Sciatic nerve (tissue), 2 donors: ENCODE measurements at places on chromosomes 1 and 21. TPM values are rescaled to one million over a fixed set of nuclear protein-coding genes. Genes with fewer than 3 reads are reported as not detected.
A peak's percentile ranks its signal among the peaks of the same experiment; 100 is the strongest.

BMP8B gene
- 40.2 TPM for total RNA-seq

DSCAM gene
- total RNA-seq = 0.36 TPM

FMO1 gene
- total RNA-seq = 10.2 TPM

LMNA gene
- total RNA-seq = 322 TPM

AQP10 gene
- not detected for total RNA-seq

CLDN19 gene
- 243 TPM for total RNA-seq

SETD4 gene
- total RNA-seq = 21.5 TPM

PLEKHO1 gene
- total RNA-seq = 53.4 TPM

SPRR2G gene
- not detected for total RNA-seq

LRRC42 gene
- total RNA-seq = 26.9 TPM

GRCh38 chr1:37765916-37766664 is 1.2 kb upstream of the EPHA10 start:
- no peak for DNase-seq

DNA sequence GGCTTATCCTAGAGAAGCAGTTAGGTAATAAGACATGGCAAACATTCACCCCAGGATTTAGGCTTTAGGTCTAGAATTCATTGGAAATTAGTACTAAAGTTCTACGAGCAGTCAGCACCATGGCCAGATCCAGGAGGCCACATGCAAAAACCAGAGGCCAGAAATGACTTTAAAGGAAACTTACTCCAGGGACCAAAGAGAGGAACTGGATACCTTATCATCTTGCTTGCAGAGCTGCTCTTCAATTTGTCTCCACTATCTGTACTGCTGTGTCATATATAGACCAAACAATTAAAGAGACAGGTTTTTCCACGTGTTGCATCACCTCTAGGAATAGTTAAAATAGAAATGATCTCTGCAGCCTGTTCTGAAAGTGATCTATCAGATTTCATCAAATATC is 127.8 kb downstream of the LMX1A start:
- no peak for DNase-seq

DNA sequence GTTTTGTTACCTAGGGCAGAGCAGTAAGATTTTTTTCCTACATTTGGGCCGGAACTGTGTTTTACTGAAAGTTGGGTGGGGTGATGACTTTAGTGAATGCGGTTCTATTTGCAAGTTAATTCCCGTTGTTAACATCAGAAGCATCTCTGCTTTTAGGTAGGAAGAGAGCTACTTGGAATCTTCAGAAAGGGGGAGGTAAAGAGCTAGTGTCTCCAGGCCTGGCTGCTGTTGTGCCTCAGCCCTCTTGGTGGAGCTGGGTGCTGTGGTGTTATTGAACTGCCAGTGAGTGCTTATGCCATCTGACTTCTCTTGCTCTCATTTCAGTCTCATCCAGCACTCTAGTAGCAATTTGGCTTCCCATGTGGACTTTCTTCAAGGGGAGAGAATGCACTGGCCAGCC is 3.4 kb downstream of the KDM4A start:
- DNase-seq = no peak

DNA sequence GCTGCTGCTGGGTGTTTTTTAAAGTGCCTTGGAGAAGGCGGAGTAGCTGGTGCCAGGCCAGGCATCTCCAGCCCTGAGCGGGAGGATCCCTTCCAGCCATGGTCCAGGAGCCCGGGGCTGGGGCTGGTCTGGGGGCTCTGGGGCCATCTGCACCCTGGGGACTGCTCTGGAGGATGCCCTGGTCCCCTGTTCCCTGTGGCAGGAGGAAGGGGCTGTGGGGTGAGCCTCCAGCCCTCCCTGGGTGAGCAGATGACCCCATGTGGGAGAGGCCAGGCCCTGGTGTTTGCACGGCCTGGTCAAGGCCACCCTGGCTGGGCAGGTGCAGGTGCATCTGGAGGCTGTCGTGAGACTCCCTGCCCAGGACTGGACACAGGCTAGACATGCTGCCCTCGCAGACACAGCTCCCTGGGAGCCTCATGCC is 56.7 kb downstream of the SLX9 start:
- DNase-seq = no peak

GRCh38 chr1:119373465-119373864 is 4.9 kb downstream of the HAO2 start:
- DNase-seq = no peak

- peak; percentile 96 for DNase-seq
These were observed at the start of gene DEPDC1 for GRCh38 chr1:68496680-68497357. Gene DEPDC1, minus strand, starts transcription at chr1:68497082. Its CDS starts 83 bp downstream, at chr1:68496999.

- no peak for DNase-seq
These were observed 54.8 kb downstream of the NPHP4 start for GRCh38 chr1:5937373-5937857.

DNA sequence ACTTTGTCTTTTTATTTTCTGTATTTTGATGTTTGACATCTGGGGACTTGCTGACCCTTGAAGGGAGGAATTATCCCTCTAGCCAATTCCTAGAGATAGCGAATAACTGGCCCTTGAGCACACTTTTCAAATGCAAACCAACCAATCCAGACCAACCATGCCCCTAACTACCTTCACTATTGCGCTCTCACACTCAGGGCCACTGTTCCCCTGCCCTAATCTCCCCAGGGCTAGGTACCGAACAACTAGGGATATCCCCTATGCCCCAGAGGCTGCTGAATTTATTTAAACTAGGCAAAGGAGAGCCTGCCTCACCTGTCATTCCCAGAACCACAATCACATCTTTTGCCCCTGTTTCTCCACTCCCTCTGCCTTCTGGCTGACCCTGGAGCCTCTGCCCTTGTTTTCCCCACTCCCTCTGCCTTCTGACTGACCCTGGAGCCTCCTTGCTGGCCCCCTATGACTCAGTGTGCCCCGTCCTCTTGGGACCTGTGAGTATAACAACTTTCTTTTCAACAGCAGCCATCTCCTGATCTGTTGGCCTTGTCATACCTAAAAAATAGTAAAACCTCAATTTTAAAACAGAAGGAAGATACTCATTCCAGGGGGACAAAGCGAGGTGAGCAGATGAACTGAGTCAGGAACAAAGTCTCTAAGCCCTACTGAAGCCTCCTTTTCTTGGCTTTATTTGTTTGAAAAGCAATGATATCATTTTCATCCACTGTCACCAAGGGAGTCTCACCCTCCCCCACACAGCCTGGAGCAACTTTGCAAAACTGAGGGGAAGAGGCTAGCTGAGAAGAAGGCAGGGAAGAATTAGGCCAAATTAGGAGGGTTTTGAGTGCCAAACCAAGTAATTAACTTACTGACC is 115.5 kb downstream of the NMNAT2 start:
- no peak for DNase-seq

DNA sequence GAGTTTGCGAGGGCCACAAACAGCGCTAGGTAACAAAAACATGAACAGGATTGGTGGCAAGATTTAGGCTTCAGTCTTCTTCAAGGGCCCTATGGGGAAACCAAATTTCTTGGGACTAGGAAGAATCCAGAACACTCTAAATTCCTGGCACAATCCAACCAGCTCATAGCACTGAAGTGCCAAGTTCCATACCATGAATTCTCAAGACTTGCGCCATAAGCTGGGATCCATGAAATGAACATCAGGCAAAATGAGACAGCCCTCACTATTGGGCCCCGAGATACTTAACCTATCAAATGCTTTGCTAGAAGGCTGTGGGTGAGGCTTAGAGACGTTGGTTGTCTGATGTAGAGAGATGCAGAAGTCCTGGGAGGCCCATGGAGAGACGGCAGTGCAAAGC is 322.1 kb downstream of the PAPPA2 start:
- DNase-seq = no peak

GRCh38 chr1:90558126-90558525 is 159.0 kb downstream of the BARHL2 start:
- no peak for DNase-seq

DNA sequence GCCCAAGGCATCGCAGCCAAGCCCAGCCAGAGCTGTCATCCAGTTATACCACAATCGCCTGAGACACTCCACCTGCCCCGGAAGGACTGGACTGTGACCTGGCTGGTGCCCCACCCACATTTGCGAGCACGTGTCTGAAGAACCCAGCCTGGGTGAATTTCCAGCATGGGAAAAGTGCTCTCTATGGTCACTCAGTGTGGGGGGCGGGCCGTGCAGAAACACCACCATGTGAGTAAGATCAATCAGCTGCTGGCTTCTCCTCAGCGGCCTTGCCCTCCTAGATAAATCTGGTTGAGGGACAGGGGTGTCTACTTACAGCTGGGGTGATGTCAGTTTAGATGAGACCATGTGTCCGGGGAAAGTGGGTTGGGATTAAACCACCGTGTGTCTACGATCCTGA is 44.8 kb downstream of the URB1 start:
- no peak for DNase-seq

GRCh38 chr1:171427852-171428471 is 57.4 kb upstream of the PRRC2C start:
- no peak for DNase-seq

- DNase-seq = no peak
These were observed 21.7 kb downstream of the KCNK2 start for GRCh38 chr1:215104283-215104682.

DNA sequence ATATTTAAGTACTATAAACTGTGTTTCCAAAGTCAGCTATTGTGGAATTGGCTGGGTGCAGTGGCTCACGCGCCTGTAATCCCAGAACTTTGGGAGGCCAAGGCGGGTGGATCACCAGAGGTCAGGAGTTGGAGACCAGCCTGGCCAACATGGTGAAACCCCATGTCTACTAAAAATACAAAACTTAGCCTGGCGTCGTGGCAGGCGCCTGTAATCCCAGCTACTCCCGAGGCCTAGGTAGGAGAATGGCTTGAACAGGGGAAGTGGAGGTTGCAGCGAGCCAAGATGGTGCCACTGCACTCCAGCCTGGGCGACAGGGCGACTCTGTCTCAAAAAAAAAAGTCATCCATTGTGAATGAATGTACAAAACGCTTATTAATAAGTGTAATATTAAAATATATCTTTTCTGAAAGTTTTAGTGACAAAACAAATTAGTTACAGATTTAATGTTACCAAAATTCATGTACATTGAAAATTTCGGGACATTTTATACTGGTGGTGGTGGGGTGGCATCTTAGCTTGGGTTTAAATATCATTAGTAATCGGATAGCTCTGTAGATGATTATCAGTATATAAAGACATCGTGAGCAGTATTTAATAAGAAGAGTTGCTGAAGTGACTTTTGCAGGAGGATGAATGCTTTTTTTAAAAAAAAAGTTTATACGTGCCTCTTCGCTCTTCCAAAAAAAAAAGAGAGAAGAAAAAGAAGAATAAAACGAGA is 503 bp upstream of the SRSF11 start:
- DNase-seq = no peak

DNA sequence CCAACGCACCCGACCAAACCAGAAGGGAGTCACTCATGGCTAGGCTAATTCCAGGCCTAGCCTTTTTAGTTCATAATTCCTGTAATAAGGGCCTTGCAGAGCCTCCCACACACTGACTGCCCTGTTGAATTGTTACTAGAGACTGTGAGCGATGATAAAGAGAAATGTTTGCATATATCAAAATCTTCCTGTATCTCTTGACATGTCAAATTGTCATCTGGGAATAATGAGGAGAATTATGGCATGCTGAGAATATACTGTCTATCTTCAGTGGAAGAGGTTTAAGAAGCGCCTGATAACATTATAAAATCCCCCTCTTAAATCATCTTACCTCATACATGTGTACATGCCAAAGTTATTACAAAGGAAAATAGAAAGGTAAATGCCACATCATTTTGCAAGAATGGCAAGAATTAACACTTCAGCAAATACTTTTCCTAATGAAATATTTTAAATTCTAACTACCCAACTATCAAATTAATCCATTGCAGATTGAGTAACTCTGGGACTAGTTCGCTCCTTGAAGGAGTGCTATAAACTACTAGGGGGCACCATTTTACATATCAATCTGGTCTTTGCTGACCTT is 144.1 kb downstream of the CENPF start:
- DNase-seq = no peak

- DNase-seq = peak; percentile 62
These were observed 882 bp downstream of the VPS13D start for GRCh38 chr1:12230549-12231275.

DNA sequence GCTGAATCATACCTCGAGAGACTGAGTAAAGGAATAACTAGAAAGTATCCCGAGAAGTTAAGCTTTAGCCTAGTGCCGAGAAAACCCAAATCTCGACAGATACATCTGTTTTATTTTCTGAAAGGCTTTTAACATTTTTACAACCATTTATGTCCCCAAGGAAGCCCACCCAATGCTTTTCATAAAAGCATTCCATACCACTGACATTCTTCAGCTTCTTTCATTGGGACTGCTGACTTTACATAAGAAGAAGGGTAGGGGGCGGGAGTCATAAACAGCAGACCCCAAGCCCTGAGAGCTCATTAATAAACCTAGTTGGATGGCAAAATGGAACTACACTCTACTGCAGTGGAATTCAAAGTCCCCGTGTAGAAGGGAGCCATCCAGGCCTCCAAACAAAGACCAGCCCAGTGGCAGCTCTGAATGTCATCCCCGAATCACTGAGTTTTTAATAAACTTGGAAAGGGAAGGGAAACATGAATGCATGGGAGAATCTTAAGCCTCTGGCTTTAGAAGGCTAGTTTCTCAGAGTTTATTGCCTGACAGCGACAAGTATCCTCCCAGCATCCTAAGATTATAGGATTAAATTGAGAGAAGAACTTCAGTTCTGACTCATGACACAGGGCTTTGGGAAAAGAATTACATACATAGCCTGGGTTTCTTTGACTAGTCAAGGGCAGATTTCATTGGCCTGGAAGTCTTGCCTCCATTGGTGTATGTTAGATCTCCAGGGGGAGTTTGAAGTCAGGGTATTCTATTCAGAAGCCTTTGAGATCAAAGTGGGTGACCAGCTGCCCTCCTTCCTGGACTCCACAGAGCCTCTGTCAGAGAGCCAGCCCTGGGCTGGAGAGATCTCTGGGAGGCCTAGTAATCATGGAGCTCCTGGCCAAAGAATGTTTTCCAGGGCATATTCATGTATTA is 3.7 kb downstream of the ATF3 start:
- DNase-seq = no peak

GRCh38 chr1:234368320-234369032 is 4.8 kb upstream of the COA6 start:
- DNase-seq = no peak

DNA sequence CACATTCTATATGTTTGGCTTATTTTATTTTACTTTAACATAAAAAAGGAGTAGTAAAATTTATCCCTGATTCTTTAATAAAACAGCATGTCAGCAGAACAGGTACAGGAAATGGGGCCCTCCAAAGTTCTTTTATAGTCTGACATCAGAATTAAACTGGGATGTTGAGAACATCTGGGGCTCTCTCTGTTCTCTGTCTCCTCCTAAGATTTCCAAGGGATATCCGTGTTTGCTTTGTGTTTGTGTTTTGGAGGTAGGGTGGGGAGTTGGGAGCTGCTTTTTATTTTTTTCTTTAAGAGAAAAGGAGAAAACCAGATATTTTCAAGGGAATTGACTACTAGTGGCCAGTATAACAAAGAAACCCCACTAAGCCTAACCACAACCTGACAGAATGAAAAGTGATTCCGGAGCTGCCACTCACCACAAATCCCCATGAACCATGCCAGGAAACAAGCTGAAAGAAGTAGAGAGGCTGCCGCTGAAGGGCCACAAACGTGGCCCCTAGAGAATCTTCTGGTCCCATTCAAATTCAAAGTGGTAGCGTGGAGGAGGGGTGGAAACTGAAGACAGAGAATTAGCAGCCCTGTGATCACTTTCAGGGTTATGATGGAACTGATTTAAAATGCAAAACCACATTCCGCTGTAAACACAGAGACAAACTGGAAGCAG is 369.6 kb upstream of the ADGRL2 start:
- no peak for DNase-seq

- no peak for DNase-seq
These were observed 6.2 kb downstream of the PLEKHM2 start for GRCh38 chr1:15690317-15690716.
